HS-5 (cell line): ENCODE measurements at places on chromosomes 3 and 15.

- DNase-seq: no peak
These were observed 113.8 kb downstream of the ADAMTSL3 start for GRCh38 chr15:83767741-83768140.

DNA sequence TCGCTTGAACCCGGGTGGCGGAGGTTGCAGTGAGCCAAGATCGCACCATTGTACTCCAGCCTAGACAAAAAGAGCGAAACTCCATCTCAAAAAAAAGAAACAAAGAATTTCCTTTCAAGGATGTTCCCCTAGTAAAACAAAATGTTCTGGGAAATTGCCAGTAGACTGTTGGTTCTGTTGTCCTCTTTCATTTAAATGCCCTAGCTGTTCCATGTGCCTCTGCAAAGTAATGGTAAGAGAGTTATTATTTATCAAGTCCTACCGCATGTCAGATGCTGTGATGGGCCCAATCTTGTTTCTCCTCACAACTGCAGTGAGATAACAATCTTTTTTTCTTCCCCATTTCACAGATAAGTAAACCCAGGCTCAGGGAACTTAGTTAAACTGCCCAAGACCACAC lies 254.3 kb upstream of the TPM1 start:
- no peak for DNase-seq

DNA sequence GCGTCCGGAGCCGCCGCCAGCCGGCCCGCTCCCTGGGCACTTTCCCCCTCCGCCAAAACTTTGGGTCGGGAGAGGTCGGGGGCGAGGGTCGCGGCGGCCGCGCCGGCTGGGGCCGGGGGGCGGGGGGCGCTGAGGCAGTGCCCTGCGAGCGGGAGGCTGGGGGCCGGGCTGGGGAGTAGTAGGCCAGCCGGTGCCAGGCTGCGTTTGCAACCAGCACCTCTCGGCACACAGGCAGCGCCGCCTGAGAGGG lies 452 bp downstream of the BBX start:
- DNase-seq: no peak

GRCh38 chr3:64098670-64099069 lies 75.4 kb upstream of the PSMD6 start:
- no peak for DNase-seq

GRCh38 chr3:195753581-195753980 lies 32.8 kb downstream of the MUC20 start:
- DNase-seq: no peak

GRCh38 chr3:66722675-66723074 lies 221.9 kb upstream of the LRIG1 start:
- DNase-seq: peak; percentile 90

DNA sequence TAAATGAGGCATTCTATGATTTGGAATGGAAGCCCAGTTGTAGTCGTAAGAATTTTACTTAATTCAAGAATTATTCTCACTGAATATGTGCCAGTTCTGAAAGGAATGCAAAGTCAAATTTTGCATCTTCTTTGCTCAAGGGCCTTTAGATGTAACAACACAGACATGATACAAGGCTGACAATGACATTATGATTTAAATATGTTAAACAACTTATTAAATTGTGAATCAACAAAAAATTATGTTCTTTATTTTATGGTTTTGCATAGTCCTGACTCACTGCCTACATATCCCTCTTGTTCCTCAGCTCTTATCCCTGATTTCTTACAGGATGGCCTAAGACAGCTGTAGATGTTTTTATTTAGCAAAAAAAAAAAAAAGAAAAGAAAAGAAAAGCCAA lies 170.9 kb upstream of the NR2E3 start:
- DNase-seq: no peak

- DNase-seq: peak; percentile 64
These were observed 66.4 kb downstream of the TCF12 start for GRCh38 chr15:56984681-56985481.

- peak; percentile 10 for DNase-seq
These were observed 315.7 kb upstream of the PROK2 start for GRCh38 chr3:72100601-72101187.
